Pulmonary artery endothelial cell (primary cell): ENCODE measurements at places on chromosomes 16 and 17.

- no peak for DNase-seq
Observed at GRCh38 chr16:1075546-1075945, 3.0 kb downstream of the SSTR5 start.

DNA sequence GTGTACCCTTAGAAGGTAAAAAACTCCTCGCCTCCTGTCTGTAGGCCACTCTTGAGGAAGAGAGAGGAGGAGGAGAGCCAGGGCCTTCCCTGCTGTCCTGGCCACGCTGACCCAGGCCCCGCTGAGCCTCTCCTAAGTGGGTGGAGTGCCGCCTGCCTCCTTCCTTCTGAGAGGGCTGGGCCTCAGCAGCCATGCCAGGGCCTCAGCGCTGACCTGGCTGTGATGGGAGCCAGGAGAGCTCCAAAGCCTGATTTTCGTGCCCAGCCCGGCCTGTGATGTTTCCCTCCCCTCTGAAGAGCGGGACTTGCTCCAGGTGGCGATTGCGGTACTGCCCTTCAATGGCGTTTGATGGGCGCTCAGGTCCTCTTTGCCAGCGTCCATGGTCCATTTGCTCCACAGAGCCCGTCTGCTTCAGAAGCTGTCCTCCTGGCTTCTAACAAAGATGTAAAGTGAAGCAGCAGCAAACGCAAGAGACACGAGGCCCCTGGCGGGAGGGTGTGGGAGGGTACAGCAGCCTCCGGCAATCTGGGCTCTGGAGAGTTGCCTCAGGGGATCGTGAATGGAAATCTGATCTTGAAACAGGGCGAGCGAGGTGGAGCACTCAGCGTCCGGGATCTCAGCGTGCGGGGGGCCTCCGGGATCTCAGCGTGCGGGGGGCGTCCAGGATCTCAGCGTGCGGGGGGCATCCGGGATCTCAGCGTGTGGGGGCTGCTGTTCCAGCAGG, 93.5 kb downstream of the NPIPB11 start:
- DNase-seq: no peak

DNA sequence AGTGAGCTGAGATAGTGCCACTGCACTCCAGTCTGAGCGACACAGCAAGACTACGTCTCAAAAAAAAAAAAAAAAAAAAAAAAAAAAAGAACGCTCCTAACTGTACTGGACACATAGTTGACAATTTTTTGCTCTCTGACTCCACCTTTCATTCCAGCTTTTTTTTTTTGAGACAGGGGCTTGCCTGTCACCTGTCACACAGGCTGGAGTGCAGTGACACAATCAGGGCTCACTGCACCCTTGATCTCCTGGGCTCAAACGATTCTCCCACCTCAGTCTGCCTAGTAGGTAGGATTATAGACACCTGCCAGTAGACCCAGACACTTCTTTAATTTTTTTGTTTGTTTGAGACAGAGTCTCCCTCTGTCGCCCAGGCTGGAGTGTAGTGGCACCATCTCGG, 2.6 kb upstream of the CRLF3 start:
- DNase-seq: no peak

DNA sequence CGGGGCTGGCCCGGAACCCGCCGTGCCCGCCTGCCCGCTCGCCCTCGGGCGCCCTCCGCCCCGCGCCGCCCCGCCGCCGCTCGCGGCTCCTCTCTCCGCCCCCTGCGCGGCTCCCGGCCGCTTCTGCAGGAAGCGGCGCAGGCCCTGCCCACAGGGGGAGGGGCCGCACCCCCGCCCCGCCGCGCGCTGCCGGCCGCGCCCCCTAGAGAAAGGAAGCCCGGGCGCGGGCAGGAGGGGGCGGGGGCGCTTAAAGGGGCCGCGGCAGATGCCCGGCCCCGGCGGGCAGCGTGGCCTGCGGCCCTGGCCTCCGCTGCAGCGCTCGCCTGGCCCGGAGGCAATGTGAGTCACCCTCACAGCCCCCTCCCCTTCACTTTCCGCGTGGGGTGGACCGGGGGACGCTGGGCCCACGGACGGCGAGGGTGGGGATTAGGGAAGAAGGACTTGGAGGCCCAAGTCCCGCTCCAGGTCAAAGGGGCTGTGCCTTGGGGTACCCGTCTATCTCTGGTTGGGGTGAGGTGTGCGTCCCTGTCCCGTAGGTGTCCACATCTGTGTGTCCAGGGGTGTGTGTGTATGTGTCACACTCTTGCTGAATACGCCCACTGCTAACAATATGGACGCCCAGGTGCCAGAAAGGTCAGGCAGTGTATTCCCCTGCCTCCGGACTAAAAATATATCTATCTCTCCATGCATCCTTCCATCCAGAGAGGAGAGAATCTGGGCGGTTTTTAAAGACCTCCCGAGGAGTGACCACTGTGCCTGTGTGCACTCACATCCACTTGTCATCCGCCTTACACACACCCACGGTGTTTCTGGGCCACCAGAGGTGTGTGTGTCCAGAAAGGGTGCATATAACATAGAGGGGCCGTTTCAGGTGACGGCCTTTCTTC, at the start of gene GIT1:
Gene GIT1, minus strand, starts transcription at position 125 of the 887 bp plus-strand sequence. CDS start 270 bp downstream, outside the sequence.
- DNase-seq: no peak

GRCh38 chr16:77612596-77612995, 109.7 kb upstream of the NUDT7 start:
- DNase-seq: no peak

GRCh38 chr17:32330147-32330546, 11.8 kb downstream of the C17orf75 start:
- no peak for DNase-seq

- DNase-seq: no peak
Observed at GRCh38 chr16:34802848-34803599, 1343.6 kb downstream of the TP53TG3F start.

DNA sequence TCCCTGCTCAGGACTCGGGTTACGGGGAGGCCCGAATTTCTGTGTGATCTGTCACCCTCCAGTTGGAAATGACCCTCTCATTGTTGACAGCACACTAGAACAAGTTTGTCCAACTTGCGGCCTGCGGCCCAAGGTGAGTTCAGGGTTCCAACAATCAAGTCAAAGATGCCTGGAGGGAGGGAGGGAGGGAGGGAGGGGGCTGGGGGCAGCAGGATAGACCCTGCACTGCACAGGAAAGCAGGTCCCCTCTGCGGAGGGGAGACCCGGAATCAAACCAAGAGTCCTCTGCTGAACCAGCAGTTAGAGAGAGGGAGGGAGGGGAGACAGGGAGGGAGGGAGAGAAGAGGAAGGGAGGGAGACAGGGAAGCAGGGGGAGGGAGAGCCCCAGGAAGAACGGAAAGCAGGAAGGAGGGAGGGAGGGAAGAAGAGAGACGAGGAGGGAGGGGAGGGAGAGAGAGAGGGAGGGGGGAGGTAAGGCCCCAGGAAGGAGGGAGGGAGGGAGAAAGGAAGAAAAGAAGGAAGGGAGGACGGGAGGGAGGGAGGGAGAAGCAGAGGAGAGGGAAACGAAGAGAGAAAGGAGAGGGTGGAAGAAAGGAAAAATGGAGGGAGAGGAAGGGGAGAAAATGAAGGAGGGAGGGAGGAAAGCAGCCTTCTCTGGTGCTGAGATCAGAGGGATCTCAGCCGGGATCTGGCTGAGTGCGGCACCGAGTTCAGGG, 96.7 kb upstream of the CDH5 start:
- no peak for DNase-seq

DNA sequence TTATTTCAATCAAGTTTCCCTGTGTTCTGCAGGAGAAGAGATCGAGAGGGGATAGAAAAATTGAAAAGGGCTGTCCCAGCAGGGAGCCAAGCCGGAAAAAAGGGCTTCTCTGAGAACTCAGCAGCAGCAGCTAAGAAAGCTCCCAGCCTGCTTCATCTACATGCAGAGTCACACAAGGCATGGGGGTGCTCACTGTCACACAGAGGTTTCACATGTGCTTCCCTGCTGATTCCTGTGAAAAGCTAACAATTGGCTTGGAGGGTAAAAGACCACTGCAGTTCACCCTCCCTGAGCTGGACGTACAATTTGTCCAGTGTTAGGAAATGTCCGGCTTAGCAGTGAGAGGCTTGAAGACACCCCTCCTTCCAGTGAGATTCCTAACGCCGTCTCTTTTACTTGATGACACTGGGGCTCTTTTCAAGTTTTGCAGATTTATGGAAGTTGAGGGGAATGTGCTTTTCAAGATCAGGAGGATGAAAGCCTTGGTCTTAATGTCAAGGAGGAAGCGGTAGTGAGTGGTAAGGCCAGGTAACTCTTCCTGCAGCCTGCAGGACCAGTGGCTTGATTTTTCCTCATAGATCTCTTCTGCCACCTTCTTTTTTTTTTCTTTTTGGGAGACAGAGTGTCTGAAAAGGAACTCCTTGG, 85.6 kb downstream of the WNT3 start:
- DNase-seq: no peak
